ENCODE measurements at places on chromosomes 1 and 21.

- no peak for DNase-seq
These were observed 30.0 kb downstream of the ZMYM4 start for GRCh38 chr1:35298464-35298863.

DNA sequence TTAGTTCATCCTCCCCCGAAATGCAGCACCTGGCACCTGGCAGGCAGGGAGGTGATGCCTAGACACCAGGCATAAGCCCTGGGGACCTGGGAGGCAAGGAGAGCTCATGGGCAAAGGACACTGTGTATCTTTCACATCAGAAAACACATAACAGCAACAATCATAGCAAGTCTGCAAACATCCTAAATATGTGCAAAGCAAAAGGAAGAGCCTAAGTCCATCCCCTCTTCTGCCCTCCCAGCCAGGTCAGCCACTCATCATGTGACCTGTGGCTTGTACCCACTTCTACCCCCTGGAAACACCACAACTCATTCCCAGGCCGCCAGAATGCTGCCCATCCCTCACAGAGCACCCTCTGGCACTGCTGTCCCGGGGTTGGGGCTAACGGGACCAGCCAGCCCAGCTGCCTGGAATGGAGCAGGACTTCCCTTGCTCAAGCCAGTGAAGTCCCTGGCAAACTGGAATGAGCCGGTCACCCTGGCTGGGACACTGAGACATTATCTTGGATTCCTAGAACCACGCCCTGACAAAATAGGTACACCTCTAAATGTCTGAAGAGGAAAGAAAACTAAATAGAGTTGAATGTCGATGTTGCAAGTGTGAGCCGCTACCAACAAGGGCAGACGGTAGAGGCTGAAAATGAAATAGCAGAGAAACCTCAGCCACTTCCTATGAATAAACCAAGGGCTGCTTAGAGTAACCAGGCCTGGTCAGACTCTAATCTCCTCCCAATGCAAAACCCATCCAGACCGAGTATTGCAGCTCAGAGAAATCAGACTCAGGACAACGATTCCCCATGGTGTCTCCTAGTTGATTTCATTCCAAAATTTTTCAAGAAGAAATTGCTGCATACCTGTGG lies 29.4 kb downstream of the TMPRSS2 start:
- no peak for DNase-seq

DNA sequence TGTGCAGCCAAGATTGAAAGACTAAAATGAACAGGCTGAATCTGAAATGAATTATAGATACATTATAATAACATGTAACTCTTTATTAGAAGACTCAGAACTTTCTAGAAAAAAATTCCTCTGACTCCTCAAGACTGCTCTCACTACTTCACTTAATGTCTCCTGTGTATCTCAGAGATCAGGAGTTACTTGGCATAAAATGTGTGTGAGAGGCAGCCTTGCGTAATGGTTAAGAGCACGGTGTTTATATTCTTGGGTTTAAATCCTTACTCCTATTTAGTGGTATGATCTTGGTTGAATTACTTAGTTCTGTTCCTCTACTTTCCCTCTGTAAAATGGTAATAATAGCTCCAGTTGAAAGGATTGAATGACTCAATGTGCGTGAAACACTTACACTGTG lies 634.9 kb downstream of the LTN1 start:
- no peak for DNase-seq

GRCh38 chr1:10823000-10823401 lies 26.6 kb upstream of the CASZ1 start:
- DNase-seq: peak; percentile 21

GRCh38 chr1:201223852-201224665 lies 33.4 kb downstream of the IGFN1 start:
- no peak for DNase-seq

GRCh38 chr21:40569357-40569756 lies 277.6 kb downstream of the DSCAM start:
- no peak for DNase-seq

DNA sequence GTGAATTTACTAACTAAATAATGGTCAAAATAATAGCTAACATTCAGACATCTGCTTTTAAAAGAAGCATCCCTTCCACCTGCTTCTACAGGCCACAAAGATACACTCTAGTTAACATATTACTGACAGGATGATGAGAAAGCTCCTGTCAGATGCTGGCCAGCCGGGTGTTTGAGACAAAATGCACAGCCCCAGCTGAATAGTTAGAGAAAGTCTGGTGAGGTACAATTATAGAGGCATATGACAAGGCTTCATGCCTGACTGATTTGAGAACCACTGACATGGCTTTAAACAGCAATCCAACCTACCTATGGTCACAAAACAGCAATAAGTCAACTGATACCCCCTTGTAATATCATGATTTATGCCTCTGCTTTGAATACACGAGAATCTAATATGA lies 137.0 kb downstream of the DENND1B start:
- no peak for DNase-seq

DNA sequence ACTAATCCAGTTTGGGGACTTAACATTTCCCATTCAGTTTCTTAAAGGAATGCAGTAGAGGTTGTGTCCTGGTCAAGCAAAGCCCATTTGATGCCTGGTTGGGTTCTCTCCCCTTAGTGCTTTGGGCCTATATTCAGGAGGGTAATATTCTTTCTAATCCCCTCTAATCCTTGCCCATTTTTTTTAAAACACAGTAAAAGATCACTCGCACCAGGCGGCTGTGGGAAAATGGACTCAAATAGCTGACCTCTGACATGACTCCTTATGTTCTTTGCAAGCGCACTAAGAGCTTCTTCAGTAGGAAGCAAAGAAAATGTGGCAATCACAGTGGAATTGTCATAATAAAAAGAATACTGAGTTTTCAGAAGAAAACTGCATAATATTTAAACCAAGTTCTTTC lies 49.9 kb downstream of the WNT2B start:
- no peak for DNase-seq

DNA sequence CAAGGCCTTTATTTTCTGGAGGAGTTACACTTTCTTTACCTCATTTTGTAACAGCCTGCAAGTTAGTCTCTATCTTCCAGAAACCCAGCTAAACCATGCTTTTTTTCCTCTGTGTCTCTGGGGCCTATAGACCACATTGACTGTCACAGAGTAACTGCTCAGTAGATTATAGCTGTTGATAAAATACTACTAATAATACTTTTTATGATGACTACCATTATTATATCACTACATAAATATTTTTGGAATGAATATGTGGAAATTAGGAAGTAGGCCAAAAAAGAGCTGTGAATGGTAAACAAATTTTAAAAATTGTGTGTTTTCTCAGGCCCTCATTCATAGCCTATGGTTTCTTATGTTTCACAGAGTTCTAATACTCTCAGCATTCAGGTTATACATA lies 233.1 kb upstream of the USP24 start:
- DNase-seq: no peak

DNA sequence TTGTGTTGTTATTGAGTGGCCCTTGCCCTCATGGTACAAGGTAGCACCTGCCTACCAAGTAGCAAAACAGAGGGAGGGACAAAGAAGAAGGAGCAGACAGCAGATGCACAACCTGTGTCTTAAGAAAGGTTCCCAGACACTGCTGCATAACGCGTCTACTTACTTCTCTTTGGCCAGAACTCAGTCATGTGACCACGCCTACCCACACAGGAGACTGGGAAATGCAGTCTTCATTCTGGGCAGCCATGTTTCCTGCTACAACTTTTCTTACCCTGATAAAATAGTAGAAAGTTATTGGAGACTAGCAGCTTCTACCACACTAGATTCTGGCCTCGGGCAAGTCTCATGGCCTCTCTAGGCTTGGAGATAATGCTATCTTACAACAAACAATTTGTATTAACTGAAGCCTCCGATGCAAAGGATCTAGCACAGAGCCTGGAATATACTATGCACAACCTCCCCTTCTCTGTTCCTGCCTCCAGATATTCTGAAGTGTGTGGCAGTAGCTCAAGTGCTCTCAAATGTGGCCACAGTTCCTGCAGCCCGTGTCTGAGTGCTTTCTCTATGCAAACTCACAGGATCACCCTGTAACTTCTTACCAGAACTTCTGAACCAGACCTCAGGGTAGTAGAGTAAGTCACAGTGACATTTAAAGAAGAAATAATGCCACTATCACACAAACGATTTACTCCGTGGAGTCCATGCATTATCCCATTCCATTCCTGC lies 34.1 kb upstream of the BTG2 start:
- peak; percentile 90 for DNase-seq

DNA sequence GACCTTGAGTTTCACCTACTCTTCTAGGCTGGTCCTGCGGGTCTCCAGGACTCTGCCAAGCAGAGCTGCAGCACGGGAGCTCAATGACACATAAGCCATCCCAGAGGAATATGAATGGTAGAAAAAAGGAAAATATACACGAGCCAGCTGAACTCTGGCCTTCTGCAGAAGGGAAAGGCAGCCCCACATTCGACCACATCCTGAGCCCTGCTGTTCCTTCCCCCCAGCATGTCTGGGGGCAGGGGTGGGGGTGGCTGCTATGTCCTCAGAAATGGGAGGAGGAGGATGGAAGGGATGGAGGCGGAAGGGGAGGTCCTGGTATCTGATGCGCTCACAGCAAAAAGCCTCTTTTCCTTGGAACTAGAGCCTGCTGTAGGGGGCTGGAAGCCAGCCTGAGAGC lies 12.1 kb upstream of the KDF1 start:
- DNase-seq: no peak

- peak; percentile 20 for DNase-seq
These were observed 115.0 kb downstream of the TGFB2 start for GRCh38 chr1:218459878-218460711.

- DNase-seq: no peak
These were observed 5.9 kb downstream of the RNF186 start for GRCh38 chr1:19809044-19809750.

GRCh38 chr21:29810871-29811270 lies 128.9 kb downstream of the GRIK1 start:
- DNase-seq: no peak

DNA sequence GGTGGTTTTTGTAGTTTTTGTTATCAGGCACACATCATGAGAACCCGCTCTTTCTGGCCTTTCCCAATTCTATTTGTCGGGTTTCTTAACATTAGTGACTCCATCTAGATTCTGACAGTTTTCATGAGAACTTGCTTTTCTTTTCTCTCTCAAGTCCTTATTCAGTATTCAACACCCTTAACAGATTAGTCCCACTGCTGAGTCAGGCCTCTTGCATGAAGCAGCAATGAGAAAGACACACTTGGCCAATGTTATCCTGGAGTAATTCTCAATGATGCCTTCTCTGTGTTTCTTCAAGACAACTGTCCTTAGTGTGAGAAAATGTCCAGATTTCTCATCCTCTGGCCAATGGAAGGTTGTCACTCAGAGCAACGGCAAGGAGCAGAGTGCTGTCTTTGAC lies 11.3 kb downstream of the FMO2 start:
- DNase-seq: no peak

- no peak for DNase-seq
These were observed 102.5 kb upstream of the KIF26B start for GRCh38 chr1:245052258-245052657.

DNA sequence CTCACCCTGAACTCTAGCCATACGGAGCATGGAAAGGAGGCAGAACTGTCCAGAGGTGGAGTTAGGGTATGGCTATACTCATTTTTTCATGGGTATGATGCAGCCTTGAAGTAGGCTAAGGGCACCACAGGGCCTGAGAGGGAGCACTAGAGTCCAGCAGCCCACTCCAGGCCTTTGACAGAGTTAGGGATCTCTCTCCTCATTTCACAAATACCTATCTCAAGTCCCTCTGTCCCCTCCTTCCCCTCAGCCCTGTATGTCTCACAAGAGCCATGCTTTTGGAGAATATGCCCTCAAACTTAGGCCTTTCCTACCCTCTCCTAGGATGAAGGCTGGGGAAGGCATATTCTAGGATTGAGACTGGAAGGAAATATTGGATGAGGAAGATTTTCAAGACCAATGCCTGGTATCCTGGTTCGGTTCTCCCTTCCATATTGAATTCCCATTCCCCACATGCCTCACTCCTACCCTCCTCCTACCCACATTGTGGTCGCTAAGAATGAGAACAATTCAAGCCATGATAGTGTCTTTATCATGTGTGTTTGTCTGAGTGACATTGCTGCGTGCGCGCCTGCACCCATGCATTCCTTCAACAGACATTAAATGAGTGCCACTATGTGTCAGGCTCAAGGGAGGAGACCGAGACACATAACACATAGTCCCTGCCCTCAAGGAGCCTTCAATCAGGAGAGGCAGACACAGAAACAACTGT lies 2.6 kb upstream of the NECTIN4 start:
- DNase-seq: no peak

DNA sequence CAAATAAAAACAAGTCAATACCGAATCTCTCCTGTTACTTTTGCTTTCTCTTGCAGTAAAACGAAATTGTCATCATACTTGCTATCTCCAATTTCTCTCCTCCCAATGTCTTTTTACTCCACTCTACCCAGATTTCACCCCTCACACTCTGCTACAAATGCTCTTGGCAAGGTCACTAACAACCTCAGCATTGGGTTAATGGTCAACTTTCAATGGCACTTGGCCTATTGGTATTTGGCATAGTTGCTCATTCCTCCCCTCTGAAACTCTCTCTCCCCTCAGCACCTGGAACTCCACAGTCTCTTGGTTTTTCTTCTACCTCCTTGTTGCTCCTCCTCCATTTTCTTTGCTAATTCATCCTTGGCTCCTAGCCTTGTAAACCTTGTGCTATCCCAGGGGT lies 367.3 kb downstream of the PTPRU start:
- no peak for DNase-seq

GRCh38 chr1:112369392-112370285 lies 26.4 kb upstream of the CTTNBP2NL start:
- DNase-seq: peak; percentile 91

DNA sequence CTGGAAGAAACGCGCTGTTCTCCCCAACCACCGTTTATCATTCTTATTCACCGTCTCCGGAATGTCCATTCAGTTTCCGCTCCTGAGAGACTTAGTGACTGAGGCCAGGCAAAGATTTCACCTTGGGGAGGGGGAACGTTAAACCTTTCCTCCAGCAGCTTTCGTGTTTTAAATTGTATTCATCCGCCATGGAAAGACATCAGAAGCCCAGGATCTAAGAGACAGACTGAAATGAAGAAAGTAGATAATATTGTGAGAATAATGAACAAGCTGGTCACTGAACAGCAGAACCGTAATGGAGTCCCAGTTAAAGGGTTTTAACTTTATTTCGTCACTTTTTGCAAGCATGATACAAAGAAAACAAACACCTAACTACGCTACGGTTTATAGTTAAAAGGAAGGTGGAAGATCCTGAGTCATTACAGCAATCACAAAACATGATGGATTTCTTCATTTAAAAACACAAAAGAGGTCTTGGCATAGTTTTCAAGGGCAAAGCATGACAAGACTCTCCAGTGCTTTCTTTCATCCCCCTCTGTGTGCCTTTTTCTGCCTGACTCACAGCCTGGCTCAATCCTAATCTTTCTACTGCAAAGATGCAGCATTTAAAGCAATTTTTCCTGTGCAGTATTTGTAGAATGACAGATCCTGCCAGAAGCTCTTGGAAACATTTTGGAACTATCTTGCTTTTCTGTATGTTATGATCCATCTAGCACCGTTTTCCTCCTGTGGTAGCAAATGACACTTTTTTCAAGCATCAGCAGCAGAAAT lies 722 bp upstream of the SLC19A2 start:
- DNase-seq: peak; percentile 82

DNA sequence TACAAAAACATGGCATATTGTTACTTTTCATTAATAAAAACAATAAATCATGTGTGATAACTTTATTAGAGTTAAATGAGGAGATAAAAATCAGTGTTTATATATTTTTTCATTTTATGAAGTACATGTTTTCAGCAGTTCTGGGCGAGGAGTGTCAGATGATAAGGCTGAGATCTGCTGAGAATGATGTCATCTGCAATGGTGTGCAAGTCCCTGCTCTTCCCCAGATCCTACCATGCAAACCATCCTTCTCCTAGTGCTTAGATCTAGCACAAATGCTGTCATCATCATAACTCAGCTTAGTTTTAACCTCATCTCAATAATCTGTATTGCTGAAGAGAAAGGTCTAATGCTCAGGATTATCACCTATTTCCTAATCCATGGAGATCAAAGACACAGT lies 214.4 kb upstream of the DAB1 start:
- DNase-seq: no peak
